ENCODE measurements at places on chromosomes 6 and 20.

DNA sequence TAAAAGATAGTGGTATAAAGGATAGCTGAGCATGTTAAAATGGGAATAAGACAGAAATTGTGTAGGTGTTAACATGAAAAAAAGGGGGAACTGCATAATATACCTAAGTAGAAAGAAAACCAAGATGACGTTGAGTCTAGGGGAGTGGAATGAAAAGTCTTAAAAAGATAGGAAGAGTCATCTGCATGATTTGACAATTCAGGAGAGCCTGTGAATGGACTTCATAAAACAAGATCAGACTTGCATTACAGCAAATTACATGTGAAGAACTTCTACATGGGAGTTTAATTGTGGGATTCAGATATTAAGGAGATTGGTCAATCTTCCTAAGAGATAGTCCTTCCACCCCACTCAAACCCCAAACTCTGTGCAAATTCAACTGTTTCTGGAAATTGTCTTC is 85.5 kb downstream of the WASF1 start:
- no peak for DNase-seq

GRCh38 chr6:44775121-44775520 is 387.6 kb downstream of the CDC5L start:
- no peak for DNase-seq

DNA sequence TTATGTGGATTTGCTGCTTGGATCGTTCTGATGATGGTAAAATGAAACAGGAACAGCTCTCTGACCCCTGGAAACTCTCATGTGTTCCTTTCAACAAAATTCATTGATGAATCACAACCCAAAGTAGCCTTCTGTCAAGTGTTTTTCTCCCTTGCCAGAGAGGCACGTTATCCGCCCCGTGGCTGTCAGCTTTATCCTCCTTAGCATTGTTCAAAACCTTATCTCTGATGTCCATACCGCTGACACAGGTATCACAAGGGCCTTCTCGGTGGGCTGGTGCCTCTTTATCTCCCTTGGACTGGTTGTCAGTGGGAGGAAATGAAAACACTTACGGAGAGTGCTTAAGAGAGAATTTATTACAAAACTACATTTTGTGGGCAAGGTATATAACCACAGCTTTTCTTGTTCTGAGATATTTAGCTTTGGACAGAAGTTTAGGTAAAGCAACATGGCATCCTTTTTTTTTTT is 84.9 kb downstream of the TIAM2 start:
- no peak for DNase-seq

DNA sequence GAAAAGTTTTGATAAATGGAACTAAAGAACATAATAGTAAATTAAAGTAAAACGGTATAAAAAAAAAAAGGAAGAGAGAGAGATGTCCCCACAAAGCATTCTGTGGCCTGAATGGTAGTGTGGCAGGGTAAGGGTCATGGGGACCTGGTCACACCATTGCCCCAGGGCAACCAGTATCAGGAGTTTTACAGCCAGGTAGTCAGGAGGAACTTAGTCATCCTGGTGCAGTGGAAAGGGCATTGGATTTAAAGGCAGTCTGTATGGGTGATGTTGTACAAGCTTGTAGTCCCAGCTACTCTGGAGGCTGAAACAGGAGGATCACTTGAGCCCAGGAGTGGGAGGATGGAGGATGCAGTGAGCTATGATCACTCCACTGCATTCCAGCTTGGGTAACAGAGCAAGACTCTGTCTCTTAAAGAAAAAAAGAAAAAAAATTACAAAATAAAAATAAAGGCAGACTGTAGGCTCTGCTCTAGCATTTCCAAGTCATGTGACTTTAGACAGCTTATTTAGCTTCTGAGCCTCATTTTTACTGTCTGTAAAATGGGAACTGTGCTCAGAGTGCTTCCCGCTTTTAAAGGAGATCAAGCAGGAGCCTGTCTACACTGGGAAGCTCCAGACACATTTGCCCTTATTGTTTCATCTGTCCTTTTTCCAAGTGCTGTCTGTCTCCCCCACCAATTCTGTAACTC is 112.8 kb upstream of the ARMC2 start:
- no peak for DNase-seq

GRCh38 chr20:51525241-51526105 is 17.0 kb downstream of the NFATC2 start:
- DNase-seq: peak; percentile 66

DNA sequence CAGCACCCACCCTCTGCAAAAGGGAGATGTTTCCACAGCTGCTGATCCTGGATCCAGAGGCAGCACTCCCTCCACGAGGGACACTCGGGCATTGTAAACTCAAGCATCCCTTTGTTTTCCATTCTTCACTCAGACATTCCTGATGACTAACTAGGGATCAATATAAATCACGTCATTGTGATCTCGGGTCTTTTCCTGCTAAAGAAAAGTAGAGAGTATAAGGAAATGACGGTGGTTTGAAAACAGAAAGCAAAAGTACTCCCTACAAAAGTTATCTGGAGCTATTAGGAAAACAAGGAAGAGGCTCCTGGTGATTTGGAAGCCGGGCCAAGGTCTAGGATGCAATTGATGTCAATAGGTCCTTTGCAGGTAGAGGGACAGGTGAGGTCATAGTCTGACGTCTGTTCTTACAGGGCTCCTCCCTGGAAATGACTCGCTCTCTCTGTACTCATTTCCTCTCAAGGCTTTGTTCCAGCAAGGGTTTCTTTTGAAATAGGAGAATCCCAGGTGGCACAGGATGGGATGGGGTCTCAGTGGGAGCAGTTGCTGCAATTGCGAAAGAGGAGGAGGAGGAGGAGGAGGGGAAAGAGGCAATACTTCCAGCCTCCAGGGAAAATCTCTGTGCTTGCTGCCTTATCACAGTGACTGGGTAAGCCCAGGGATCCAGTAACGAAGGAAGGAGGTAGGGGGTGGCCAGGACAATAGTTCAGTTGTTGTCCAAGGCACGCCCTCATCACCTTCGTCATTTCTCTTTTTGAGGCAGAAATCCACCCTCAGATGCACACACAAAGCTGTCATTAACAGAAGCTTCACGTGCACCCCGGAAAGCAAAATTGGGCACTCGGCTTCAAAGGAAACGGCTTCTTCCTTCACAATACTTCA is 222.8 kb downstream of the LY86 start:
- DNase-seq: no peak

GRCh38 chr6:110944681-110945151 is 13.8 kb upstream of the GTF3C6 start:
- DNase-seq: no peak

- no peak for DNase-seq
These were observed 20.8 kb downstream of the DAAM2 start for GRCh38 chr6:39812853-39813533.

GRCh38 chr6:137122612-137123011 is 50.8 kb downstream of the IL22RA2 start:
- no peak for DNase-seq

DNA sequence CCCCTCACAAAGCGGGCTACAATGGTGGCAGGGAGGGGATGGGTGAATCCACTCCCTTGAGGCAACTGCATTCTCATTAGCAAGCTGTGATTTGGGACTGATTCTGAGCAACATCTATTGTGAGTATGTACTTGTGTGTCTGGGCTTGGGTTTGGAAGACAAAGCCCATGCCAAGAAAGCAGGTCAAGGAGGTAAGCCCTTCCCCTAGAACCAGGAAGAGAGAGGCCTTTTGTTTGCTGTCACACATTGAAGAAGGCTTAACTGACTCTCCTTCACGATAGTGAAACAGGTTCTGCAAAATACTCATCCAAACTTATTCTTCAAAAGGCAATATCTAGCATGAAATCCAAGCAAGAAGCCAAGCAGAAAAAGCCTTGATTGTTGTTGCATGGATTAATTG is 403.1 kb upstream of the ID4 start:
- DNase-seq: no peak

GRCh38 chr6:149861603-149862423 is 2.3 kb downstream of the LRP11 start:
- DNase-seq: no peak

DNA sequence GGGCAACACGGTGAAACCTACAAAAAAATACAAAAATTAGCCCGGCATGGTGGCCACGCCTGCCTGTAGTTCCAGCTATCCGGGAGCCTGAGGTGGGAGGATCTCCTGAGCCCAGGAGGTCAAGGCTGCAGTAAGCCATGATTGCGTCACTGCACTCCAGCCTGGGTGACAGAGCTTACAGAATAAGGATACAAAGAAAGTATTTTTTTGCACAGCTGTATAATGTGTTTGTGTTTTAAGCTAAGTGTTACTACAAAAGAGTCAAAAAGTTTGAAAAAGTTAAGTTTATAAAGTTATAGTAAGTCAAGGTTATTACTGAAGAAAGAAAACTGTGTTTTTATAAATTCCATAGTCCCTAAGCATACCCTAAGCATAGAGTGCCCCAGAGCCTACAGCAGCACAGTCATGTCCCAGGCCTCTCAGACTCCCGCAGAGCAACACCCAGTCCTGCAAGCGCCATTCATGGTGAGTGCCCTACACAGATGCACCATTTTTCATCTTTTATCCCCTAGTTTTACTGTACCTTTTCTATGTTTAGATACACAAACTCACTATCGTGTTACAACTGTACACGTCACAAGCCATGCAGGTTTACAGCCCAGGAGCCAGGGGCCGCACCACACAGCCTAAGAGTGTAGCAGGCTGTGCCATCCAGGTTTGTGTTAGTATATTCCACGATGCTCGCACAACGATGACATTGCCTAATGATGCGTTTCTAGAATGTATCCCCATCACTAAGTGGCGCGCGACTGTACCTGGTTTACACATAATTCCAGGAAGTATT is 22.4 kb downstream of the TAF4 start:
- DNase-seq: no peak

DNA sequence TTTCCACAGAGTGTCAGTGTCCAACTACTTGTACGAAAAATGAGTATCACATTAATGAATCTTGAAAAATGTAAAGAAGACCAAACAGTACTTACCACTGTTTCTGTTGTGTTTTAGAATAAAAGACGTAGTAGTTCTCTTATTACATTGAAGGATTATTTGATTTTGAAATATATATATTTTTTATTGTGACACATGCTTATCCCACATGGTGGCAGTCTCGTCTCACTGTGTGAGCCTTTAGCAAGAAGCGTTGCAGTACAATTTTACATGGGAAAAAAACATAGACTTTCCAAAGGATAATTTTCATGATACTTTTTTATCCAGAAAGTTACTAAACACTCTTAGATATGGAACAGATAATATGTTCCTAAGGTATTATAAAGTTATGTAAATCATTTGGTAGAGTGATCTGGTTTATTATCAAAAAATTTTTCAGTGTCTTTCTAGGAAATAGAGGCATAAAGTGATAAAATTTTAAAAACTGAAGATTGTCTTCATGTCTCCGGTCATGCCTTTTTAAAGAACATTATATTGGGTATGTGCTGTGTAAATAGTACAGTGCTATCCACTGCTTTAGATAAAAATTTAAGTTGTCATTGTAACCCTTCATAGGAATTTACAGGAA is 117.5 kb upstream of the SAMD5 start:
- DNase-seq: no peak

- no peak for DNase-seq
These were observed 807.7 kb downstream of the TBC1D32 start for GRCh38 chr6:120526576-120526975.

DNA sequence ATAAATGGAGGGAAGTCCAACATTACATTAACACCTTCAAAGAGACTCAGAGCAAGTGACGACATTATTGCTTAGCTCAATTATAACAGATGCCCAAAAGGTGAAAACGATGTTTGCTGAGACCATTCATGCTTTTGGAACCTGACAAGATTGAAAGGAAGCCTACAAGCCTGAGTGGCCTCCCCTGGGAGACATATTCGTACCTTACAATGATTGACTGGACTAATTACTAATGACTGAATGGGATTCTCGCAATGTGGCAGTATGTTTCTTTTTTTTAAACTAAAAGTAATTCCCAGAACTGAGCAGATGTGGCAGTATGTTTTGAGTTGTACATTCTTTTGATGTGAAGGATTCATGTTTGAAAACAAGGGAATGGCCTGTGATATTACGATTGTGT is 49.9 kb downstream of the VEGFA start:
- no peak for DNase-seq

DNA sequence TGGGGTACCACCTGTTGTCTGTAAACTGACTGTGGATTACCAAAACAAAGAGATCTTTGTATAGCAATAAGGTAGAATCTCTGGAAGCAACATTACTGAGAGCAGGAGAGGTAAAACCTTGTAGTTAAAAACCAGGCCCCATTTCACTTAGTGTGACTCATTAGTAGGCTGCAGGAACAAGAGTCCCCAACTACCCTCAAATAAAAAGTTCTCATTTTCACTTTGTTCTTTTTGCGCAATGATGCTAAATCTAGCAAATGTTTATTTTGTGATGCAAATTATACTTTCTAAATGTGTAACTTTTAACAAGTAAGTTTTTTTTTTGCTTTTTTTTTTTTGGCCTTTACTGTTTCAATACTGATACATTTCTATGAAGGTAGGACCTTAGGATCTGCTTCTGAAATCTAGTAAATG is 67.1 kb downstream of the ESF1 start:
- DNase-seq: no peak
